GM06990 (cell line): ENCODE measurements at places on chromosomes 16 and 17.

GRCh38 chr16:86697715-86698114 is 119.4 kb downstream of the FOXL1 start:
- no peak for DNase-seq

DNA sequence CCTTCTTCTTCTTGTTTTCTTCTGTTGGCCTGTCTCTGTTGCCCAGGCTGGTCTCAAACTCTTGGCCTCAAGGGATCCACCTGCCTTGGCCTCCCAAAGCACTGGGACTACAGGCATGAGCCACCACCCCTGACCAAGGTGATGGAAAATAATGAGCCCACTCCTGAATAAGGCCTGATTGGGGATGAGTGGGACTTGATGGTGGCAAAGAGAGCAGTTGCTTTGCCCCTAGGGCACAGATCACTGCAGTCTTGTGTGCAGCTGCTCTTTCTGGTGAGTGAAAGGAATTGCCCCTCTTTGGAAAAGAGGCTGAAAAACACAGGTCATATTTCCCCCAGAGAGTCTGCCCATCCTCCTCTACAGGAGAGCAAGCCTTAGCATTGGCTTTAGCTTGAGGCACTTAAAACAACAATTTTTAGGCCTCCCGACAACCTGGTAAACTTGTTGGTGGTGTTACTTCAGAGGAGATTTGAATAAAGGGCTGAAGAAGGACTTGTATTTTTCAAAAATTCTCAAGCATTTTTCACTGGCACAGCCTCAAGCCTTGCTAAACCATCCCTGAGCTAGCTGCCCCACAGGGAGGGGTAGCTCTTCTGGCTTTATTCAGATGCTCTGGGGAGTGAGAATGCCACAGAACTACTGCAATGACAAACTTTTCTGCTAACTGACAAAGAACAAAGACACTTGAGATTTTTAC is 6.1 kb upstream of the PDP2 start:
- DNase-seq, result no peak

GRCh38 chr16:54194334-54194743 is 92.2 kb downstream of the IRX3 start:
- DNase-seq, result no peak

DNA sequence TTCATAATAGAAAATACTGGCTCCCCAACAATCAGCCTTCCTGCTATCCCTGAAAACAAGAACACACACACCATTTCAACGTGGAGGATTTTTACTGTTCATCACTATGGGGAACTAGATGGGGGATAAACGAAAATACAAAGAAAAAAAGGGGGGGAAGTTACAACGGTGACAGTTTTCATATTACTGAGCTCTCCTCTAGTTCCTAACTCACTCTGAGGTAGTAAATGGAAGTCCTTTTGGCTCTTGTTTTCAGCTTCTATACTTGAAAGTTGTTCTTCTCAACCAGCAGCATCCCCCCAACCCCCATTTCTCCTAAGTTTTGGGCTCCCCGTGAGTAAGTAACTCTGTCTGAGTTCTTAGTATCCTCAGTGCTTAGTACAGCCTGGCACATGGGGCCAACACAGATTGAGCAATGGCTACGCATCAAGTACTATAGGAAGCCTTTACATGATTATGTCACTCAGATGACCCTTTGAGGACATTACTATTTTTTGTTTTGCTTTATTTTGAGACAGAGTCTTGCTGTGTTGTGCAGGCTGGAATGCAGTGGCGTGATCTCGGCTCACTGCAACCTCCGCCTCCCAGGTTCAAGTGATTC is 4.2 kb upstream of the CORO7 start:
- DNase-seq, result no peak

DNA sequence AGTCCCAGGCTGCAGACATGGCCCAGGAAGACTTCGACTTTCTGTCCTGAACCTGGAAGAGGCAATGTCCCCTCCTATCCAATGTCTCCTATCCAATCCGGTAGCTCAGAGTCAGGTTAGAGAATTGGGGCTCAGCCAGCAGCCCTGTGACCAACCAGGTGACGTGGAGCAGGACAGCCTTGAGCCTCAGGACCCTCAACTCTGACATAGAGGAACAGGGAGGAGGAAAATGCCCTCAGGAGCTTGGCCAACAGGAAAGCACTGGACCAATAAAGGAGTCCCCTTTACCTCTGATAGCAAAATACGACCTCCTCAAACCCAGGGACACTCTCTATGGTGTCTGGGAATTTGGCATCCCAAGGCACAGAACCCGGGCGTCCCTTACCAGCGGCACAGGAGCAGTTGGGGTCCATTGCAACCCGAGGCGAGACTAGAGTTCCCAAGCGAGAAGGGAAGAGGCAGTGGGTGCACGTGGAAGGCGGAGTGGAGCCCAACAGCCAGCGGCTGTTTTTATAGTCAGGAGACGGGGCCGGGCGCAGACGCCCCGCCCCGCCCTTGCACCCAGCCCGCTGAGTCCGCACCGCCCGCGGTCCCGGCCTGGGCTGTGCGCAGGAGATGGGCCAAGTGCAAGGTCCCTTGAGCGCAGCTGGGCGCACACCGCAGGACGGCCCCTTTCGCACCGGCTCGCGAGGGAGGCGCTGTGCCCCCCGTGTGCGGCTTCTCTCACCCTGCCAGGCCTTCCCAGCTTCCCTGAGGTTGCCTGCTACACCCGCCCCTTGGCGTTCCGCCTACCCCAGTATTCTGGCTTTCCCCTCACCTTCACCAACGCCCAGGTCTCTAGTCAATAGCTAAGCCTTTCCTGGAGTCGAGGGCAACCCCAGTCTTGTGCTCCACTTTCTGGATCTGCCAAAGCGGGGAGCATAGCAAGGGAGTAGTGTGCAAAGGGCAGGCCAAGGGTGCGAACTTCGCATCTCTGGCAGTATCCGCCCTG is at the start of gene MT1G:
Gene MT1G, minus strand, starts transcription at position 485 of the 991 bp plus-strand sequence. Its CDS starts 72 bp downstream, at position 413.
- no peak for DNase-seq

- DNase-seq, result no peak
These were observed 139.6 kb downstream of the CDK5R1 start for GRCh38 chr17:32626379-32626791.
